ENCODE measurements at places on chromosomes 5 and 9.

DNA sequence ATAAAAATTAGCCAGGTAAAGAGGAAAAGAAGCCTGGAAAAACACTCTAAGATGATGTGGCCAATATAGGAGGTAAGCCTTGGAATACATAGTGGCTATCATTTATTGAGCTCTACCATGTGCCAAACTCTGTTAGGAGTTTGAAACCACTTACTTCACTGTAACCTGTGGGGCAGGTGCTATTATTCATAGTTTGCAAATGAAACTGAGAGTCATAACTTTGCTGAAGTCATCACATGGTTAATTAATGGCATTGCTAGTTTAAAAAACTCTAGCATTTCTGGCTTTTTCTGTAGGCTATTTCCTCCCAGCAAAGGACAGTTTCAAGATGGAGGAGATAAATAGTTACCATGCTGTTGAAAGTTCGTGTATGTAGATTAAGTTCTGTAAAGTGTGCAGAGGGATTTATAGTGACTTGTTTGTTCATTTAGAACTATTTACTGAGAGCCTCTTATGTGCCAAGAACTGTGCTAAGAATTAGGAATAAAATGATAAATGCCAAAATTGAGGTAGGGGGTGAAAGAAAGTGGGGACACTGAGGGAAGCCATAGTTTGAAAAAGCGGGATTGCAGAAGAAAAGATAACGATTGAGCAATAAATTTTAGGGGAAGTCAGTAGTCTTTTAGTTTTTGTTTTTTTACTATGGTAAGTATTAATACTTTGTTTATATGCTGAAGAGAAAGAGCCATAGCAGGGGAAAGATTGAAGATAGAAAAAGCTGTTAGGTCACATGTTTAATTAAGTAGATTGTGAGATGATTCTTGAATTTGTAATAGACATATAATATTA is 57.2 kb downstream of the WDR70 start:
- no peak for DNase-seq

- peak; percentile 86 for DNase-seq
Measured at GRCh38 chr9:121278477-121279261, 10.7 kb downstream of the GSN start.

DNA sequence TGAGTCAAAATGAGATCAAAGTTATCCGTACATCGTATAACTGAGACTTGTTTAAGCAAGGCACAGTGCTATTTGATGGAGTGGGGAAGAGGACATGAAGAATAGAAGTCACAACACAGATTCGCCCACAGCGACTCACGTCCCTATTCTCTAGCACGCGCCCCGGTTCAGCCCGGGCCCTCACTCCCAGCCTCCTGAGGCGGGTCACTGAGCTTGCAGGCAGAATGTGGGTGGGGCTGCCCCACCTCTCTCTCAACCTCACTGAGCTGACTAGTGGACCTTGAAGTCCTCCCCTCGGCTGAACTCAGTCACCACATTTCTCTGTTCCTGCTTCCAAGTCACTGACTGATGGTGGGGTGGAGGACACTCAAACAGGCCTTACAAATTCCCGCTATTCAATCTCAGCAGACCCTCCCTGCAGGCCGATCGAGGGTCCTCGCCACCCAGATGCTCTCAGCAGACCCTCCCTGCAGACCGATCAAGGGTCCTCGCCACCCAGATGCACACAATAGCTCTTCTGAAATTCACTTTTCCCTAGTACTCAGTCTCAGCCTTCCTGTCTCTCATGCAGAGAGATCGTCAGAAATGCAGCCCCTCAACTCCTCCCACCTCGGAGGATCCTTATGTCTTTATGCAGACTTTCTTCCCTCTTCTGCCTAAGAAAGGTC is 12.9 kb downstream of the GLDC start:
- no peak for DNase-seq

DNA sequence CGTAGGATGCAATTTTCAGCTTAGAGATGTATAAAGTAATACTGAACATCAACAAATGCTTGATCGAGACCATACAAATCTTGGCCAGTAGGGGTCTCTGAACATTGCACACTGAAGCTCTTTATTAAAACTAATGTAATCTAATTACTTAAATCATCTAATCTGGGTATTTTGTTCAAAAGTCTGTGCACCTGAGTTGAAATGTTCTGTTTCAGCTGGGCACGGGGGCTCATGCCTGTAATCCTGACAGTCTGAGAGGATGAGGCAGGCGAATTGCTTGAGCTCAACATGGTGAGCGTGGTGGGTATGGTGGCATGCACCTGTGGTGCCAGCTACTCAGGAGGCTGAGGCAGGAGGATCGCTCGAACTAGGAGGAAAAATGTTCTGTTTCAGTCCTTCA is 41.0 kb downstream of the ESM1 start:
- DNase-seq: peak; percentile 46

DNA sequence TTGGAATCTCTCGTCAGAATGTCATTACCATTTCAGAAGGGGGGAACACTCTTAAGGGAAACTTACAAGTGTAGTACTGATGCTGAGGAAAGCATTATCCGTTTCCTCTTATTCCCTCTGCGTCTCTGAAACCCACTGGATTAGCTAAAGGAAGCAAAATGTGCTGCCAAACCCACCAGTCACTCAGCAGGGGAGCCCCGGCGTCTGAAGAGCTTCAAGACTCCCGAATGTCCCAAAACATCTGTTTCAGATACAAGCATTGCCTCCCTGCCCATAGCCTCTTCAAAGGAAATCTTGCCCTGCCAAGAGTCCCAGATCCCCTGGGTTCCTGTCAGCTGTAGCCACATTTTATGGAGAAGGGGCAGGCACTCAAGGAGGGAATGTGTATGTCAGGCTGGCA is 1.0 kb upstream of the HCN1 start:
- DNase-seq: no peak

- peak; percentile 29 for DNase-seq
Measured at GRCh38 chr9:128420651-128421481, at the start of gene CERCAM. Gene CERCAM, plus strand, starts transcription at chr9:128420857. Its CDS starts 21 bp downstream, at chr9:128420878.

DNA sequence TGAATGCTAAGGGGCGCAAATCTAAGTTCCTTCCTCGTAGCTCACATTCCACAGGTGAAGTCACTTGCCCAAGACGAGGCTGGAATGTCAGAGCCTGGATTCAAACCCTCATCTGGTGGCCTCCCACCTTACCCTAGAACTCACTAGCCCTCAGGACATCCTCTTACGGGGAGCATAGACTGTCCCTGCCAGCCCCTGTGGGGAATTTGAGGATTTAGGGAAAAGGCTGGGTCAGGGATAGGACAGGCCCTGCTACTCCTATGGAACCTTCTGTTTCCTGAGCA is 45.0 kb downstream of the IRF1 start:
- DNase-seq: no peak

- DNase-seq: no peak
Measured at GRCh38 chr9:135218331-135219225, 131.1 kb downstream of the OLFM1 start.
